ENCODE measurements at places on chromosomes 6 and 20.

GRCh38 chr6:31400467-31401289 lies 2.7 kb upstream of the MICA start:
- DNase-seq = peak; percentile 71

DNA sequence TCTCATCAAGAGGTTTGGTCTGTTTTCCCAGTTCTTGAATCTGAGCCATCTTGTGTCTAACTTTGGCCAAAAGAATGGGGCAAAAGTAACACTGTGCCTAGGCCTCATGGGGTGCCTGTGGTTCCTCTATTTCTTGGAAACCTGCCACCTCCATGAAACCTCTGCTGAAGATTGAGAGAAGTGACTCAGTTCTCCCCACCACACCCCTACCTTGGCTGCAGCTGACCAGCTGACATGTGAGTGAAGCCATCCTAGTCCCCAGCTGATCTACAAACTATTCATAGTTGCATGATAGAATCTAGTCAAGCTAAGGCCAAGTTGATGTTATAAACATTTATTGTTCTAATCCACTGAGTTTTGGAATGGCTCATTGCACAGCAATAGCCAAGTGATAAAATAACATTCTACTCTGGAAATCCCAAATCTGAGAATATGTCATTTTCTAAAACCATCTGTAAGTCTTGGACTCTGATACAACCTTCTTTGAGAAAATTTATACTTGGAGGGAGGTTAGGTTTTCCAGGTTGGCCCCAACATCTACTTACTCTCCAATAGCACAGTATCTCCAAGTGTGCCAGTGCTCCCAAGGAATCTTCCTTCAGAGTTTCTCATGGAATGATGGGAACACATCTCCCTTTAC lies 107.0 kb upstream of the SMLR1 start:
- peak; percentile 89 for DNase-seq

GRCh38 chr6:77298283-77298682 lies 165.0 kb downstream of the HTR1B start:
- DNase-seq = no peak

GRCh38 chr6:15498640-15499039 lies 164.2 kb downstream of the DTNBP1 start:
- DNase-seq = peak; percentile 33

DNA sequence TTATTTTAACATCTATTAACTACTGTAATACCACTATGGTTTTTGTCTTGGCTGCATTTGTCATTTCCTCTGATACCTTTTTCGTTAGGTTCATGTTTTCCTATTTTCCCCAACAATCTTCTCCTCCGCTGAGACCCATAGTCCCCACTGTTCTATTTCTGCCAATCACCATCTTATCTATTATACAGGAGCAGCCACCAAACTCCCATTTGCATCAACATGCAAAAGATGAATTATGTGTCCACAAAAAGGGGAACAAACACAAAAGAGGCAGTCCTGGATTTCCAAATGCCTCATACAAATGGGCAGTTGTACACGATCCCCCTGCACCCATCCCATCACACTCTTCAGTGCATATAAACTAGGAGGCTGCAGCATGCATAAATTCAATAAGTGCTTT lies 121.7 kb upstream of the MYLIP start:
- DNase-seq = no peak

- DNase-seq = no peak
Observed at GRCh38 chr20:17612992-17613327, 43.1 kb downstream of the DSTN start.

- DNase-seq = no peak
Observed at GRCh38 chr6:1747003-1747402, 137.3 kb downstream of the FOXC1 start.

GRCh38 chr6:158026054-158026900 lies 44.6 kb downstream of the SYNJ2 start:
- DNase-seq = peak; percentile 98

GRCh38 chr20:24653306-24653705 lies 183.9 kb downstream of the SYNDIG1 start:
- DNase-seq = no peak

DNA sequence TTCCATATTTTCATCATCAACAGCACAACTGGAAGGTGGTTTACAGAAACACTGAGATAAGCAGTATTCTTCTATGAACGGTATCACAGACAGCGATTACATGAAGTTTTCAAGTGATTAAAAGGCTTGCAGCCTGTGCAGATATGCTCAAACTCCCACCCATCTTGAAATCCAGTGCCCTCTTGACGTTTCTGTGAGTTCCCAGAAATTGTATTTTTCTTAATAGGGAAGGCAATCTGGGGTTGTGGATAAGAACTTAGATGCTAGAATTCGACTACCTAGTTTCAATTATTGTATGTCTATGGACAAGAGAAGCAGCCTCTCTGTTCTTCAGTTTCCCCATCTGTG lies 290.3 kb downstream of the ZNF217 start:
- DNase-seq = no peak

GRCh38 chr6:18349386-18349785 lies 37.8 kb upstream of the RNF144B start:
- no peak for DNase-seq

DNA sequence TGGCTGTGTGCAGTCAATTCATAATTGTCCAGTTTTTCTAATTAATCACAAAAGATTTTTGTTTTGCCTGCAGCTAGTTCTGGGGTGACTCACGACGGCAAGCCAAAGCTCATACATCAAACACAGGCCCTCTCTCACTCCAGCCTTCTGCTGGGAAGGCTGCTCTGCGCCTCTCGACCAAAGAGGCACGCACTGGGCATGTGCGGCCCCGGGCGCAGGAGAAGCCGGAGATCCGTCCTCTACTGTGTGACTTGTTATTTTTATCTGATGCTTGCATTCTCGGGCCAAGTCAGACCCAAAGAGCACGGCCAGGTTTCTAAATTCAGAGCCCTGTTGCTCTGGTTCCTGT lies 98.5 kb downstream of the TFAP2A start:
- peak; percentile 44 for DNase-seq

- no peak for DNase-seq
Observed at GRCh38 chr20:46563860-46564221, 13.4 kb upstream of the OCSTAMP start.

- no peak for DNase-seq
Observed at GRCh38 chr20:50360218-50360672, 149.9 kb upstream of the PTPN1 start.

DNA sequence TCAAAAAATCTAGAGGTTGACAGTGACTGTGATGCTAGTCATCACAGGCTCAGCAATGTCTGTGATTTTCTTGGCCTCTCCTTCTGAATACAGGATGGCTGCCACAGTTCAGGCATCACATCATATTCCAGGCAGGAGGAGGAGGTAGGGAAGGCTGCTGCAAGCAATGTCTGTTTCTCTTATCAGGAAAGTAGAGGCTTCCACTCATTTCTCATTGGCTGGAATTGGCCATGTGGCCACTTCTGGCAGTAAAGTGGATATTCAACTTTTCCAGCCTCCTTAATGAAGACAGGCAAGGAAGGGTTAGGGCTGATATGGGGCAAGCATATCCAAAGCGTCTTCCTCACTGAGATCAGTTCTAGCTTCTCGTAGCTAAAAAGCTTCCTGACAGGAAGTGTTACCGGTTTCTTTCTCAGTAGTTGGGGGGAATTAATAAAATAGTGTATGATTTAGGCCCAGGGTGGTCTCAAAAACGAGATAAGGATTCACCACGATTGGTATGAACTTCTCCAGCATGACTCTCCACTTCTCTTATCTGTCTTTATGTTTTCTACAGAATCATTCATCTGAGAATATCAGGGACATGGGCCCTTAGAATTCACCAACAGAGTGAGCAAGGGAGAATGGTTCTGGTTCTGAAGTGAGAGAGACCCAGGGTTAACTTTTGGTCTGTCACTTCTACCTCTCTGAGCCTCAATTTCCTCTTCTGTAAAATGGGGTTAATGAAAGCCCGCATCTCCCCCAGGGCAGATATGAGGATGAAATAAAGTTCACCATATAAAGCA lies 32.7 kb upstream of the PSMF1 start:
- no peak for DNase-seq

- peak; percentile 80 for DNase-seq
Observed at GRCh38 chr6:125957845-125958244, 1.3 kb downstream of the HINT3 start.

DNA sequence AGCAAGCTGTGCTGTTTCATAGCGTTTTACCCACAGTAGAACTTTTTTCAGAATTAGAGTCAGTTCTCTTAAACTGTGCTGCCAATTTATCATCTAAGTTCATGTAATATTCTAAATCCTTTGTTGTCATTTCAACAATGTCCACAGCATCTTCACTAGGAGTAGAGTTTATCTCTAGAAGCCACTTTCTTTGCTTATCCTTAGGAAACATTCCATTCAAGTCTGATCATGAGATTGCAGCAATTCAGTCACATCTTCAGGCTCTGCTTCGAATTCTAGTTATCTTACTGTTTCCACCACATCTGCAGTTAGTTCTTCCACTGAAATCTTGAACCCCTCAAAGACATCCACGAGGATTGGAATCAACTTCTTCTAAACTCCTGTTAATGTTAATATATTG lies 12.5 kb downstream of the CTNNBL1 start:
- no peak for DNase-seq

DNA sequence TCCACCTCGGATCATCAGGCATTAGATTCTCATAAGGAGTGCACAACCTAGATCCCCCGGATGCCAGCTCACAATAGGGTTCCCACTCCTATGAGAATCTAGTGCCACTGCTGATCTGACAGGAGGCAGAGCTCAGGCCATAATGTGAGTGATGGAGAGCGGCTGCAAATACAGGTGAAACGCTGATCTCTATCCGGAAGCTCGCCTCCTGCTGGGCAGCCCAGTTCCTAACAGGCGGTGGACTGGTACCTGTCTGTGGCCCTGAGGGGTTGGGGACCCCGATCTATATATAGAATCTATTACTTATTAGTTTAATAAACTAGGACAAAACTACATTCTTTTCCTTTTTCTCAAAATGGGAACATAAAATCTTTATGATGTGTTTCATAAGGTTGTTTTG lies 741.9 kb downstream of the RFPL4B start:
- DNase-seq = no peak

DNA sequence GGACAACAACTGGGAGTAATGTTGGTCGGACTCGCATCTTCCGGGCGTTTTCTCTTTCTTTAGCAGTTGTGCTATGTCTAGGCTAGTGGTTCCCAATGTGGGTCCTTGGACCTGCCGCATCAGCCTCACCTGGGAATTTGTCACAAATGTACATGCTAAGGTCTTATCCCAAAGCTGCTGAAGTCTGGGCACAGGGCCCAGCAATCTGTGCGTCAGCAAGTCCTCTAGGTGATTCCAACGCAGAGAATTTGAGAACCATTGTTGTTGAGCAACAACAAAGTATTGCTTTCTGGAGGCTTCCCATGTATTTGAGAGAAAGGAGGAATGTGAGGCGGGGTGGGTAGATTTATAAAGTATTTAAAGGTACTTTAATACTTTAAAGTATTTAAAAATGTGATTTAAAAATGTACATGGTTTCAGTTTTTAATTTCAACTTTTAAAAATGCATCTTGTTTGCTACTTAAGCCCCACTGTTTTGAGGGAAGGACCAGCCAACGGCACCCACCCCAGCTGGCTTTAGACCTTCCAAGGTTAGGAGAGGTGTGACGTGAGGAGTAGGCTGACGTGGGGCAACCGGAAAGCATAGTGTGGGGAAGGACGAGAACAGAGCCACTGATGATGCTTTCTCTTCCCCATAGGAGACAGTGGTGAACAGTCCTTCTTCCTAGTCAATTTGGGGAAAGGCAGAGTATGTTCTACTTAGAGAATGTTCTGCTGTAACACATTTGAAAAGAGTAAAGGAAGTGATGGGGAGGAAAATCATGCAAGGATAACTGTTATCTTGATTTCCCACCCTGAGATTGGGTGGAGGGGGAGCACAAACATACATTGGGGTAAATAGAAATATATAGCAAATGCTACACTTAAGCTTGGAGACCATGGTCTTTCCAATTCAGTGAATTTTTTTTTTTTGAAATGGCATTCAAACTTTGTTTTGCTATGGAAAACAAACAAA lies 4.3 kb downstream of the UST start:
- DNase-seq = peak; percentile 94

GRCh38 chr6:37484786-37485170 lies 14.9 kb downstream of the CCDC167 start:
- DNase-seq = no peak

DNA sequence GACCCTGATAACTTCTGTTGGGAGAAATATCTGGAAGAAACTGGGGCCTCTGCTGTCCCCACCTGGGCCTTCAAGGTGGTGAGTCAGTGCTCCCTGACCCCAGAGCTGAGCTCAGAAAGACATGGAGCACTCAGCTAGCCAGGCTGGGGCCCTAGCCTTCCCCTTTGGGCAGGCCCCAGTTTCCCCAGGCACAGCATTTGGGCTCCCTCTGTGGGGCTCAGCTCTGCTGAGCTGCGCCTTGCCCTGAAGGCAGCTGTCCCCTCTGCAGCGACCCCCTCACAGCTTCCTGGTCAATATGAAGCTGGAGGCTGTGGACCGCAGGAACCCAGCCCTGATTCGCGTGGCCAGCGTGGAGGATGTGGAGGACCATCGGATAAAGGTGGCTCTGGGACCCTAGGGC lies 24.8 kb upstream of the SGK2 start:
- no peak for DNase-seq

DNA sequence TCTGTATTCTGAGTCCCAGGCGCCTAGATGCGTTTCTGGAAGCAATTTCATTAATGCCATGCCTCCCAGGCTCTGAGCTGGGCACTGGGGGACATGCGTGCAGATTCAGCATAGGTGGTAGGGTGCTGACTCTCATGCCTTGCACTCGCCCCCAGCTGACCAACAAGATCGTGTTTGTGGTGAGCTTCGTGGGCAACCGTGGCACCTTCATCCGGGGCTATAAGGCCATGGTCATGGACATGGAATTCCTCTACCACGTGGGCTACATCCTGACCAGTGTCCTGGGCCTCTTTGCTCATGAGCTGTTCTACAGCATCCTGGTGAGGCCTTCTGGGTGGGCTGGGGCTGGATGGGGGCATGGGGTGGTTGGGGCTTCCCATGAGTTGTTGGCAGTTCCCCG lies 21.6 kb downstream of the UQCC2 start:
- DNase-seq = no peak

DNA sequence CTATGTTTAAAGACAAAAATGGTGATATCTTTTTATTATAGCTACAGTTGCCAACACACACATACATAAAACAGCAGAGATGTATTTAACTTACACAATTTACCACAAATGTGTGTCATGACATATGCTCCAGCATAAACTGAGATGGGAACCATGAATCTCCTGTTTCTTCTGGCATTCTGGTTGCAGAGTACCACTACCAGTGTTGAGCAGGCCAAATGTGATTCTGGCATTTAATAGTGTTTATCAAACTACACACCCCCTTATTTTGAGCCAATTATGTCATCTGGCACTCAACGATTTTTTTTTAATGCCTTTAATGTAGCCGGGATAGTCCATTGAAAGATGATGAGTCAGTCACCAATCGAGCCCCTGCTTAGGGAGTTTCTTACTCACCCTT lies 59.0 kb upstream of the TPD52L1 start:
- peak; percentile 21 for DNase-seq
